ENCODE measurements at places on chromosomes 11 and 22.

- DNase-seq = no peak
Measured at GRCh38 chr22:25882360-25882759, 140.4 kb downstream of the MYO18B start.

DNA sequence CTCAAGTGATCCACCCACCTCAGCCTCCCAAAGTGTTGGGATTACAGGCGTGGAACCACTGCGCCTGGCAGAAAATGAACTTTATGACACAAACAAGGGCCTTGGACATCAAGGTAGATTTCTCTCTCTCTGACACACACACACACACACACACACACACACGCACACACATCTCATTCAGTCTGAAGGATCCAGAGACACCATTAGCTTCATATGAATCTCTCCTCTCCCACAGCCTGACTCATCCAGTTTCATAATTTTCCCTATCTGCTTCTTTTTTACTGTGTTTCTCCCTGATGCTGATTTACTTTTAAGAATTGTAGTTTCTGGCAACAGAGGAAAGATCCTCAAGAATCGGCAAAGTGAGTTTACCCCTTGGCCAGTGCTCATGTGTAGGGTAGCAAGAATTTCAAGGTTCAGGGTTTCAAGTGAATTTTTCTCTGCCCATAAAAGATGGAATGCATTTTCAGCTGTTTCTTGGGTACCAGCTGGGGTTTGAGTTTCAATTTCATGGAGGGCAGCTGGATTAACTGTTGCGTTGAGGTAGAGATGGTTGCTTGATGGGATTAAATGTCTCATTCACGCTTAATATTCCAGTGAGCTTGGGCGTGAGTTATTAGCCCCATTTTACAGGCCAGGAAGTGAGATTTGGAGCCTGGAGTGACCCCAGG is 3.5 kb downstream of the MYO18B start:
- no peak for DNase-seq

DNA sequence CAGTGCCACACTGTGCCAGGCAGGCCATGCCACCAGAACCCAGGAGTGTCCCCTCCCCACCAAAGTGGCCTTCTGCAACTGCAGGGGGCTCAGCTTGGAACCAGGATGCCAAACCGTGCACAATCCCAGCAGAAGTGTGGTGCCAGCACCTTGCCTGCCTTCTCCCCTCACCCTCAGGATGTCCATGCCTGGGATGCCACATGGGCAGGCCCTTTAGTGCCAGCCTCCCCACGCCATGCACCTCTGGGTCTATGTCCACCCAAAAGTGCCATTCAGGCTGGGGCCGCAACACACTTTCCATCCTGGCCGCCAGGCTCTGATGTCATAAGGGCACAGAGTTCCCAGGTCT is 8.7 kb upstream of the TBC1D22A start:
- no peak for DNase-seq

DNA sequence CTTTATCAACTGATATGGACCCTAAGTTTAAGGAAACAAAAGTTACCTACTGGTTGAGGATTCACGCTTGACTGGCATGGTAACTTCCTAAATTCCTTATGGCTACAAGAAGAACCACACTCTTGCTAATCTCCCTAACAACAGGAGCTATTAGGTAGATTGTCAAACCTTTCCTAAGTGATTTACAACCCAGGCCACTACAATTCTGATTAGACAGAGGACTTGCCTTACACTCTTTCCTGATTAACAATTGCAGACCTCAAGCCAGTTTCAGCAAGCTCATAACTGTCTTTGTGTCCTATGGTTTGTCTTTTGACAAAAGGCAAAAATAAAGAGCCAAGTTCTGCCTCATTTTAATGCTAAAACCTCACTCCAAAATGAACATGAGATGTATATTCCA is 16.3 kb downstream of the OR52K2 start:
- DNase-seq = no peak

Measured in stimulated activated CD4-positive, alpha-beta T cell treated with anti-CD3 and anti-CD28 coated beads, Interleukin-1b, Interleukin-23, amount 100 ng/mL, for 1 hour (primary cell).